ENCODE measurements at places on chromosomes 3 and 15.
A peak's percentile ranks its signal among the peaks of the same experiment; 100 is the strongest.

GRCh38 chr3:170634663-170635384, 48.9 kb upstream of the SLC7A14 start:
- no peak for DNase-seq

- no peak for DNase-seq
Measured at GRCh38 chr3:45552031-45552793, 42.3 kb upstream of the LIMD1 start.

- no peak for DNase-seq
Measured at GRCh38 chr3:141941093-141941492, 64.7 kb downstream of the ATP1B3 start.

GRCh38 chr15:48354694-48355303, 23.6 kb downstream of the DUT start:
- no peak for DNase-seq

DNA sequence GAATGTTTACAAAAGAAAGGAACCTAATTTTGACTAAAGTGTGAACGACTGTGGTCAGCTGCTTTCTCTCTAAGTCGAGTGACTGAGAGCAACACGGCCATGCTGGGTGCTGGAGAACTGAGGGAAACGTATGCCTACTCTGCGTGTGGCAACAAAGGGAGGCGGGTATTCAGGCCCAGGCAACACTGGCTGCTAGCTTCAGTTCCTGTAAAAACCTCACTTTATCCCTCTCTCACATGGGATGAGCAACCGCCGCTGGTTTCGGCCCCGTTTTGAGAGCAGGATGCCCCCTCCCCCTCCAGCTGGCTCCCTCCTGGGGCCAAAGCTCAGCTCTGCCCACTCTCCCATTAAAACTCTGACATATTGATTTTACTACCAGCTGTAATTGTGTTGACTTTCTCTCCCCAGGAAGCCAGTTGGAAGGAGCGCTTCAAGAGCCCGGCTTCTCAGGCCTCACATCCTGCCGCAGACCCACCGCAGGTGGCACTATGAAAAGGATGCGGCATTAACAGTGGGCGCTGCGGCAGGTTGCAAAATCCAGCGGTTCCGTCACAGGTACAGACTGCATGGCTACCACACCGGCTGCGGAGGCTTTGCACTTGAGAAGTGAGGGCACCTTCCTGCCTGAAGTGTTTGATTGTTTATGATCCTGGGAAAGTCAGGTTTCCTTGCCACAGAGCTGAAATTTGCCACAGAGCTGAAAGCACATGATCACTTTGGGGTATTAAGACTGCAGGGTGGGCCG, 12.7 kb downstream of the PLXND1 start:
- no peak for DNase-seq

DNA sequence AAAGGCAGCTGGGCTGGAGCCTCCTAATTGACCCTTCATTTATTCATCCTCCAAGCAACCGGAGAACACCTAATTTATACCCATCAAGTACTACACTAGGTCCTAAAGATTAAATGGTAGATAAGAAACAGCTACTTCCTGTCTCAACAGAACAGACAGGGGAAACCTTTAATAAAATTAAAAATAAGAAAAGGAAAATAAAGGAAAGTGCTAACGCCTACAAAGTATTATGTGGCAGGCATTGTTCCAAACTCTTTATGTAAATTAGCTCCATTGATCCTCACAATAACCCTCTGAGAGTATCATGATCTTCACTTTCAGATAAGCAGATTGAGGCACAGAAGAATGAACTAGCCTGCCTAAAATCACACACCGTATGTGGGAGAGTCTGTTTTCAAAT, 139.5 kb downstream of the CNTN6 start:
- no peak for DNase-seq

- no peak for DNase-seq
Measured at GRCh38 chr3:11539677-11540076, 104.0 kb downstream of the VGLL4 start.

- peak; percentile 89 for DNase-seq
Measured at GRCh38 chr15:84681831-84682230, 23.8 kb upstream of the NMB start.

DNA sequence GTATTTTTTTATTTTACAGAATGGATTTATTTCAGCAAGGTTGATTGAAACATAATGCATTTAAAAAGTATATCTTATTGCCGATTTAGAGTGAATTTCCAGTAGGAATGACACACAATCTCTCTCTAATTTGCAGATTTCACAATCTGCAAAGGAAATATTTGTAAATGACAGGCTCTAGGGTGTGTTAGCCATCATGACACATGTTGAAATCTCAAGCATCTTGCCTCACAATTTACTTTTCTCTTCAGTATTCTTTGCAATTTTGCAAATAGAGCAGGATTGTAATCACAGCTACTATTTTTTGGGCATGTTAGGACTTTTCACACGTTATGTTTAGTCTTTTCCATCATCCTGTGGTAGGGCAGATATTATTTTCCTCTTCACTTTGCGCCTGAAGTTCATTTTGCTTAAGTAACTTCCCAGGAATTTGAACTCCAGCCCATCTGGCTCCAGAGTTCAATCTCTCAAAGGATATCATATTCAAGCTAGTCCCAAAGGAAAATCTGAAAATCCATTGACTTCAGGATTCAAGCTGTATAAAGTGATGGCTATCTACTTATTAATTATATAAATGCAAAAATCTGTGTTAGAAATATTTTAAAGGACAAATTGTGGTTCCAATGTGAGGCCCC, 55.4 kb downstream of the ATP13A4 start:
- no peak for DNase-seq

- no peak for DNase-seq
Measured at GRCh38 chr3:33044676-33045075, 52.3 kb downstream of the GLB1 start.

DNA sequence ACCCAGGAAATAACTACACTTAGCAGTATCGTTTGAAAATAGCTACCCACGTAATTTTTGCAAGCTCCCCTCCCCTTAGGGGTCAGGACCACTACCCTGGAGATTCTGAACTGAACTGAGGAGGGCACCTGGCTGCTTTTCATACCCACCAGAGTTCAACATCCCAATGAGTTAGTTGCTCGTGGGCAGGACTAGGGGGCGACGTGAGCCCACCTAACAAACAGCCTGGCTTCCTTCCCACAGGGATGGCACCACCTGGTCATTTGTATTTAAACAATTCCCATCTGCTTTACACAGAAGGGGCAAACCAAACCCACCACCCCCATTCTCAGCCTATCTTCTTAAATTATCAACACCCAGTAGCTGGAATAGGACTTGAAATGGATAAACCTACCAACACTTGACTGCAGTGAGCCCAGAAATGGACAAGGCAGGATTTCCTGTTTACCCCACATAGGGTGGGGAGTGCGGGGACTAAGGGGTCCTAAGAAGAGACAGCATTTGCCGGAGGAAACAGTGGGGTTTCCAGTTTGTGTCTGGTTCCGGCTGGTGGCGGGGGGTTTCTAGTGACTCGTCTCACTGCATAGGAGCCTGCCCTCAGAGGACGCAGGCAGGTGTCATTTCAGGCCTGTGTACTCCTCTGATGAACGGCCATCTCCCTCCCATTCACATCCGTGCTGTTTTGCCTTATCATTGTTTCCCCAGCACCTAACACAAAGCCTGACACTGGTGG, 11.6 kb upstream of the VGLL4 start:
- no peak for DNase-seq

DNA sequence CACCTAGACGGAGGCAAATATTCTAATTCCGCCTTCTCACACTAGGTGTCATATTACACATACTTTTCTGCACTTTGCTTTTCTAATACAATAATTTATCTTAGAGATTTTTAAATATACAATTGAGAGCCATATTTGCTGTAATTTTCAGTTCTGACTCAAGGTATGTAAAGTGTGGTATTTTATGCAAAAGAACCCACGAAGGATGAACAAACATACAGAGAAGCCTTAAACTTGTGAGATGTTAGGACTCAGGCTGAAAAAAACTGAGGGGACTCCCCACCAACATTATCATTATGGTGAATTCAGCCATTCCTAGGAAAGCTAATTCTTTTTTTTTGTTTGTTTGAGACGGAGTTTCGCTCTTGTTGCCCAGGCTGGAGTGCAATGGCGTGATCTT, 9.6 kb downstream of the ZBTB11 start:
- DNase-seq = no peak

DNA sequence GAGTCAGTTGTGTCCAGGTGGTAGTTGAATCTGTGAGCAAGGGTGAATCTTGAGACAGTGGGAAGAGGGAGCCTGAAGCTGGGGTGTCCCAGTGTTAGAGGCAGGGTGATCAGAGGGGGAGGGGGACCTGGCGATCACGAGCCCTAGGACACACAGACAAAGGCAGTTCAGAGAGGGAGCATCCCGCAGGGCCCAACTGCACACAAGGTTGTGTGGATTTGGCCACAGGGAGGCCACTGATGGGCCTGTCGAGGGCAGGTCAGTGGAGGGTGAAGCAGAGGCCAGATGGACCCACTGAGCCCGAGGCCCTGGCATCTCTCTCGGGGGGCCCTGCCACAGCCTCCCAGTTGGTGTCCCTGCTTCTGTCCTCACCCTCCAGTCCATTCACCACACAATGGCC, 48.6 kb upstream of the SMAD6 start:
- no peak for DNase-seq

DNA sequence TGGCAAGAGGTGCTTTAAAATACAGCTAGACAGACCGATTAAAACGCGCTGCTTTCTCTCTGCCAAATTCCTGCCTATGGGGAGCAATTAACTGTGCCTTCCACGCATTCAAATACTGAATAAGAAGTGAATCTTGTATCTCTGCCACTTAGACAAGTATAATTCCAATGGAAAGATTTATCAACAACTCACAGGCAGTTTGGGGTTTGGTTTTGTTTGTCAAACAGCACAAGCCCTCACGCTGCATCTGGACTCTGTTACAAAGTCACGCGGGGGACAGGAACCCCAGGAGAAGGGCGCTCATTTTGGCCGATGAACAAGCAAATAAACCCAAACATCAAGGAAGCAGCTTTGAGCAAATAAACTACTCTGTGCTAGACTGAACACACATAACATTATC, 61.8 kb upstream of the TMCO5A start:
- DNase-seq = no peak

DNA sequence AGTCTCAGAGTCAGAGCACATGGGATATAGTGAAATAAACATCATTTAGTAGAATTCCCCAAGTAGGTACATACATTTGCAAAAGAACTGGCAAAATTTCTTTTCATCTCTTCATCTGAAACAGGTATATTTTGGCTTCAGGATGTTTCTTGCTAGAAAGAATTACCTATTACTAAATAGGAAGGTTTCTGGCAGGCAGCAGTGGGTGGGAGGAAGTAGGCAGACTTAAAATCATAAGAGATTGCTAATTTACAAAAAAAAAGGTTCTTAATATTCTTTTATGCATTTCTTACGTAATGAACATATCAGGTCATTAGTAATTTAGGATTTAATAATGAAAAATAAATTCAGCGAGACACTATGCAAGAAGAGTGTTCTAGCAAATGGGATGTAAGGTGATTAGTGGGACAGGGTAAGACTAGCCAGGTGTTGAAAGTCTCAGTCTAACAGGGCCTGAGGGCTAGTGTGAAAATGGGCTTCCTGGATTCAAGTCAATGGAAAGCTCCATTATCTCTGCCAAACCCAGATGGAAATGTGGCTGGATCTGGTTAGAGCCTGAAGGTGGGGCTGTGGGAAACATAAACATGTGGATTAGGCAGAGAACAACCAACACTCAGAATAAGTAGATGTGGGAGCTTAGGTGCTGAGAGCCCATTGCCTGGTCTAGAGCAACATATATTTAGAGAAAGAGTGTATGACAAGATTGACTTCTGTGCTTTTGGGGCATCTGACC, 127.4 kb upstream of the FEZF2 start:
- no peak for DNase-seq

DNA sequence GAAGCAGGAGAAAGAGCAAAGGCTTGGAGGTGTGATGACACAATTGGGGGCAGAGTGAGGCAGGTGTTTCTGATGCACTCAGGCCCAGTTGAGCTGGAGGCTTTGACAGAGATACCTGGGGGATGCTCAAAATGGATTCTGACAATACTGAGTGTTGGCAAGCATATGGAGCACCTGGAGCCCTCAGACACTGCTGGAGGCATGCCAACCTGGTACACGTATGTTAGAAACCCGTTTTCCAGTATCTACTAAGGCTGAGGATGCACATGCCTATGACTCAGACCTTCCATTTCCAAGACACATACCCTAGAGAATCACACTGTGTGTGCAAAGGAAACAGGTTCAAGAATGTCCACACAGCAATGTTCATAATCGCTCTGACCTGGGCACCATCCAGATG, 58.7 kb downstream of the WNT7A start:
- DNase-seq = no peak

- no peak for DNase-seq
Measured at GRCh38 chr15:38768970-38769369, 204.4 kb upstream of the RASGRP1 start.

GRCh38 chr3:184399410-184399809, 19.6 kb downstream of the CHRD start:
- peak; percentile 82 for DNase-seq

DNA sequence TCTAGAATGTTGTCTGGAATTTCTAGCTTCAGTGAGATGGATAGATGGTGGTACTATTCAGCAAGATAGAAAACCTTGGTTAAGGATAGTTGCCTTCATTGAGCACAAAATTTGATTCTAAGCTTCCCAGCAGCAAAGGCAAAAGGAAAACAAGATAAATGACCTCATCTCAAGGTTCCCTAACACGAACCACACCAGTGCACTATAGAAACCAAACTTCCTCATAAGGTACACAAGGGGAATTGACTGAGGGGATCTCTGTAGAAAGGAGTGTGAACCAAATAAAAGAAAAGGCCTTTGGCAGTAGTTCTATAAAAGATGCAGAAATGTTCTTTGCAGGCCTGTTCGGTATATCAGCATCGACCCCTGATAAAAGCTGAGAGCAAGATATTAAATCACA, 288.9 kb downstream of the SHQ1 start:
- no peak for DNase-seq

DNA sequence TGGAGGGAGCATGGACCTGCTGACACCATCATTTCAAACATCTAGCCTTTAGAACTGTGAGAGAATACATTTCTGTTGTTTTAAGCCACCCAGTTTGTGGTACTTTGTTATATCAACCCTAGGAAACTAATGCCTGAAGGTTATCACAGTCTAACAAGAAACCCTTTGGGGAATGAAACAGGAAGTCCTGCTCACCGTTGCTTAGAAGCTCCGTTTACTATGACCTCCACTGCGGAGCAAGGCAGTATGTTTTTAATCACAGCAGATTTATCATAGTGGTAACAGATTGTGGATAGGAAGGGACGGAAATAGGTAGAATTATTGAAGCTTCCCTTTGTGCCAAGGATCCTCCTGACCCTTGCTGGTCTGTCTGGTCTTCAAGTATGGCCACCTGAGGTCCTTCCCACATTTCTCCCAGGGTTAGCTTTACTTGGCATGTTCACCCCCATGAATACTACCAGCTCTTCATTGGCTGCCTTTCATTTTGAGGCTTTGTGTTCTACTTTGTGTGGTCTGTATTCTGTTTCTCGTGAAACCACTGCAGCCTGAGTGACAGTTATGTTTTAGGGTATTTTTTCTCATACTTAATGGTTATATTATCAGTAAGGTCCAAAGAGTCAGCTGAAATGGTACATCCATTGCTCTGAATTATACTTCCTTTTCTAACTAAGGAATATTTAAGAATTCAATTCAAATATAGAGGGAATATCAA, 201.6 kb downstream of the CHST2 start:
- no peak for DNase-seq

GRCh38 chr3:60146121-60146520, 1096.3 kb upstream of the CFAP20DC start:
- no peak for DNase-seq

All from non-pigmented ciliary epithelial cell (primary cell).